Activated T-cell treated with anti-CD3 and anti-CD28 coated beads, Interleukin-2, amount 50 U/mL, for 1 hour (primary cell): ENCODE measurements at places on chromosomes 5 and 9.

GRCh38 chr5:2387250-2387633, 364.2 kb downstream of the IRX2 start:
- no peak for DNase-seq

- no peak for DNase-seq
These were observed 1.9 kb downstream of the GAPT start for GRCh38 chr5:58493141-58493540.

DNA sequence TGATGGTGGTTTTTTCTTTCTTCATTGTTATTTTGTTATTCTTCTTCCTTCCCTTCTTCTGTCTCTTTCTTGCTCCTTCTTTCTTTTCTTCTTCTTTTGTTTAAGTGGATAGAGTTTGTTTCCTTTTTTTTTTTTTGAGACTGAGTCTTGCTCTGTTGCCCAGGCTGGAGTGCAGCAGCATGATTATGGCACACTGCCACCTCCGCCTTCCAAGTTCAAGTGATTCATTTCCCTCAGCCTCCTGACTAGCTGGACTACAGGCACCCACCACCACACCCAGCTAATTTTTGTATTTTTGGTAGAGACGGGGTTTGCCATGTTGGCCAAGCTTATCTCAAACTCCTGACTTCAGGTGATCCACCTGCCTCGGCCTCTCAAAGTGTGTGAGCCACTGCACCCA, 40.3 kb downstream of the JAK2 start:
- DNase-seq: no peak

- DNase-seq: no peak
These were observed 127.4 kb downstream of the PALM2AKAP2 start for GRCh38 chr9:109907400-109907799.

DNA sequence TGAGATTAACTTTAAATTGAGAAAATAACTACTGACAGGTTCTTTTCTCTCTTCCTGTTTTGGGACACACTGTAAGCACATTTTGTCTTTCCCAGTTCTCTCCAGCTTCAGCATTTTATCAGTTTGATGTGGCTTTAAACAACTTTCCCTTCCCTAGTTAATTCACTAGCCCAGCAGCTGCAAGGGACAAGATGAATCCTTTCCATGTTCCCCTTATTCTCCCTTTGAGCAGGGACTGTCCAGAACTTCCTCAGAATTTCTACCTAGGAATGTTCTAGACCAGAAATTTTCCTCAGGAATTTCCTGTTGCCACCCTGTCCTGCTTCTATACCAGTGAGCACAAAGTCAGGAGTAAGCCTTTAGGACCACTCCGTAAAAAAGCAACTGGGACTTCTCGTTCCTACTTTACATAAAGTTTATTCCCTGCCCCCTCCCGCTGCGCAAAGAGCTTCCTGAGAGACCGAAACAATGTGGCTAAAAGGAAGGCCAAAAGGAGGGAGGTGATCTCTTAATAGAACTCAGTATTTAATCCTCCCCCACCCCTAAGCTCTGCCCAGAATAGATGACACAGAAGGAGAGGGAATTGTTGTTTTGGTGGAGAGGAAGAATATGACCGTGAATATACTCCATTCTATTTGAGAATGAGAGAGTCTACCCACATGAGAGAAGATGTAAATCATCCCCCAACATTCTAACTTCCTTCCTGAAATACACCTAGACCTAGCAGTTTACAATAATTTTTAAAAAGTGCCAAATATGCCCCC, 61.9 kb downstream of the GLIS3 start:
- DNase-seq: no peak
